ENCODE measurements at places on chromosomes 3 and 15.

DNA sequence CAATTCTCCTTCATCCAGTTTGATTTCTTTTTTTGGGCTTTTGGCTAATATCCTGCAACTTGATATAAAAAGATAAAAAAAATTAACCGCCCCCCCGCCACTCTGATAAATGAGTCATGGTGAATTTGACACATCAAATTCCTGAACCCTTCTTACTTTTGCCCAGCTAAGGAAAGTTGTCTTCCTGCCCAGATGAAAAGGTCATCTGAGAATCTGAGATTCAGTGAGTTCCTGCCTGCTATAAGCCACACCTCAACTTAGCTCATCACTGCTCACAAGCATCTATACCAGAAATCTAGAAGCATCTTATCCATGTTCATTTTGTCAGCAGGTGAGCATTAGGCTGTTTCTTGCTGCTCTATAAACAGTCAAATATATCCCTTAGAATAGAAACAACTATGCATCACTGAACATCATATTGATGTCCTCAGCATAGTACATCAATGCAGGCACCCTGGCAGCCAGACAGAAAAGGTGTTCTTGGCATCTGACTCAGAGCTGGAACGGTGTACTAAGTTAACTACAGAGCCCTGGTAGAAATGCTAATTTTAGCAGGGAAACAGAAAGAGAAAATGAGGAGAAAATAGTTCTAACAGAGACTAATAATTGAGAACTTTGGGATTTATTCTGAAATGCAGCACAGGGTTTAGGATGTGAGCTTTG, 77.1 kb downstream of the SEMA6D start:
- no peak for DNase-seq

DNA sequence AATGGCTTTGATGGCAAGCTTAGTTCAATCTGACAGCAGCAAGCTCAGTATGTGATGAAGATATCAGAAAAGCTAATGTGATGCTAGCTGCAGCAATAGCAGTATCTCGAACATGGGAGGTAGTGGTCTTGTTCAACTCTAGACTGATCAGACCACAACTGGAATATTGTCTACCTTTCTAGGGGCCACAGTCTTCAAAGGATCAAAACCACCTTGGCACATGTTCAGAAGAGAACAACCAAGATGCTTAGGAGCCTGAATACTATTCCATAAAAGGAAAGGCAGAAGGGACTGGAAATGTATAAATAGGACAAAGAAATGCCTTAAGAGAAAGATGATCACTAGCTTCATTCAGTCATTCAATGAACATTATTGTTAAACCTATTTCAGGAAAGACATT, 2.3 kb downstream of the C3orf70 start:
- DNase-seq, result no peak

- no peak for DNase-seq
Observed at GRCh38 chr15:79233236-79233635, 49.3 kb upstream of the ANKRD34C start.

GRCh38 chr15:31495281-31495680, 168.6 kb downstream of the KLF13 start:
- DNase-seq, result no peak

GRCh38 chr15:77023576-77024272, 28.8 kb downstream of the PSTPIP1 start:
- DNase-seq, result no peak

DNA sequence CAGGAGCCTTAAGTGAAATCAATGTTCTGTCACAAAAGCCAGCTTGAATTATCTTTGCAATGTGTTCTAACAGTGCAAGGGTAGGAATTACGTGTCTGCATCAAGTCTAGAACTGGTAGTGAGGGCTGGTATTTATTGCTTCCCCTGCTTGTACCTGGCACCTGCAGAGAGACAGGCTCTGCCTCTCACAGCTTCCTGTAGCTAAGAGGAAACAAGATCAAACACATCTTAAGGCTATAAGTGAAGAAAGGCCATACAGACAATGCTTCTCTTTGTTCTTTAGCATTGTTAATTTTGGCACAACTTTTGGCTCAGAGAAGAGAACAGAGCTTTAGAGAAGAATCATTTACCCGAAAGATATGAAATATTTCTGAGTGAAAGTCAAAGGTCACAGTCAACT, 479.9 kb downstream of the GRM7 start:
- DNase-seq, result no peak

DNA sequence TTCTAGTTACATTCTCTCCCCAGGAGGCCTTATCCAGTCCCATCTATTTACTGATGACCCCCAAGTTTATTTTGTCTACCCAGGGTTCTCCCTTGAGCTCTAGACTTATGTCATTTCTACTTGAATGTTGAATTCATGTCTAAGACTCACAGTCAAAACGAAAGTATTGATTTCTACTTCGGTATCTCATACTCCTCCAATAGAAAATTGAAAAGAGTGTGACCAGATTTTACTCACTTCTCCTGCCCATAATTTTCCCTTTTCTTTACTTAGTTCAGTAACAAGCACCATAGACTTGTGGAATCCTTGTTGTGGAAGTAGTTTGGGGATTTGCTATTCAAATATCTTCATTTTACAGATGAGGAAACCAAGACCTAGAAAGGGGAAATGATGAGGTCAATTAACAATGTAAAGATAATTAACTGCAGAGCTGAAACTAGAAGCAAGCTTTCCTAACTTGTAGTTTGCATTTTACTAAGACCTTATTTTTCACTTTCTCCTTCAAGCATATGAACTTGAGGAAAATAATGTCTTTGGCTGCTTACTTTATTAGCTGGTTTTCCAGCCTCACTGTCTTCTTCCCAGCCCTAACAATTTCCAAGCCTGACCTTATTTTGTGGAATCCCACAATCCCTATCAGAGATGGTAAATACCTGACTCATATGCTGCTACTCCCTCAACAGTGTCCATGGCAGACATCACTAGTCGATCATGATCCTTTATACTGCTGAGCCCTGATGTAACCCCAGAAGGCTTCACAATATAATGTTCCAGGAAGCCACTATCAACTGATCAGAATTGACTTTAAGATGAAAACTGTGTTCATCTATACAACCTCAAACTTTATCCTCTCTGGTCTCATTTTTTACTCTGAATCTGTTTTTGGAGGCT, 123.9 kb upstream of the AGBL1 start:
- no peak for DNase-seq

GRCh38 chr3:49173792-49174170, 2.4 kb downstream of the KLHDC8B start:
- DNase-seq, result no peak

DNA sequence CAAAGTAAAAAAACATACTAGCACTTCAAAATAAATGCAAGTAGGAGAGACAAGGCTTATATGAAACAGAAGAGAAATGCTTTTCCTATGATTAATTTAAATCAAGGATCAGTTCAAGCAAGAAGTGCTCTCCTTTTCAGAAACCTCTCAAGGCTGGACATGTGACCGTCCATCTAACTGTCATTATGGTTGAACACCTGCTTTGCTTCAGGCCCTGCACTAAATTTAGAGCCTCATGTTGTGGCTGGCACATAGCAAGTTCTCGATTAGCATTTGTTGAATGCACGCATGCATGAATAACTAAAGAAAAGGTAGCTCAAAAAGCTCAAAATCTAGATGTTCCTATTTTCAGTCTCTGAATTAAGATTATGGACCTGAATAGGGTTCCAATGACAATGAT, 82.0 kb downstream of the SV2B start:
- no peak for DNase-seq

- DNase-seq, result no peak
Observed at GRCh38 chr3:54008744-54009143, 113.6 kb upstream of the CACNA2D3 start.

- DNase-seq, result no peak
Observed at GRCh38 chr3:11713171-11713570, 69.5 kb upstream of the VGLL4 start.

GRCh38 chr3:140187656-140188221, 252.8 kb downstream of the CLSTN2 start:
- DNase-seq, result no peak

DNA sequence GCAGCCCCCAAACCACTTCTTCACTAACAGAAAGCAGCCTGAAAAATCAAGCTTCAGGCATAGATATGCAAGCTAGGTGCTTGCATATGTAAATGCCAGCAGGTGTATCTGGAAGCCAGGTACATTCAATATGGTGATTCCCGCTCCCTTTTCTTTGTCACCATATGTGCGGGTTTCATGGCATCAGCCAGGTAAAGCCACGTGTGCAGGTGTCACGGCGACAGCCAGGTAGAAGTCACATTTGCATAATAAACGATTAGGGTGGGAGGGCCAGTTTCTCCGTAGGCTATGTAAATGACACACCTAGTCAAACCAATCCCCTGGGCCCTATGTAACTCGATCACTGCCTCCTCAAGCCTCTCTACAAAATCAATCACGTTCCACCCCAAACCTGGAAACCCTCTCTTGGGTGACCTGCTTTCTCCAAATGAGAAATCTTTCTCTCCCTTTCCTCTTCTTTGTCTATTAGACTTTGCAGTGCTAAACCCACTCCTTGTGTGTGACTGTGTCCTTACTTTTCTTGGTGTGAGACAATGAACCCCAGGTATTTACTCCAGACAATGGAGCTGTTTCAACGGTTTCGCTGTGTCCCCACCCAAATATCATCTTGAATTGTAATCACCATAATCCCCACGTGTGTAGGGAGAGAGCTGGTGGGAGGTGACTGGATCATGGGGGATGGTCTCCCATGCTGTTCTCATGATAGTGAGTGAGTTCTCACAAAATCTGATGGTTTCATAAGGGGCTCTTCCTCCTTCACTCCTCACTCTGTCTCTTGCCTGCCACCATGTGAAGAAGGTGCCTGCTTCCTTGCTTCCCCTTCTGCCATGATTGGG, 44.6 kb downstream of the ONECUT1 start:
- no peak for DNase-seq

DNA sequence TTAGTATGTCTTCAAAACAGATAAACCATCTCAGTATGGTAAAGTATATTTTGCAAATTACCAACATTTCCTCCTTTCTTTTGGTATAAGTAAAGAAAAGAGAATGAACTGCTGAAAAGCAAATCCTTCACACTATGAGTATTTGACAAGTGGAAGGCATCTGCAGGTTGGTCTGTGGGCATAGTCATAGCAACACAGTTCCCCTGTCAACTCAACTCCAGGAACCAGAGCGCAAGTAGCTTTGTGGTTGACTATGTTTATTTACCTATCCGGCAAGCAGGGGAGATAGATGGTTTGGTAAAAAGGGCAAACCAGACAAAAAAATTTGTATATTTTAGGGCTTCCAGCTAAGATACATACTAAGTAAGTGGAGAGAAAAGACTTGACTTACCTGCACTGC, 88.3 kb upstream of the PPIB start:
- no peak for DNase-seq

DNA sequence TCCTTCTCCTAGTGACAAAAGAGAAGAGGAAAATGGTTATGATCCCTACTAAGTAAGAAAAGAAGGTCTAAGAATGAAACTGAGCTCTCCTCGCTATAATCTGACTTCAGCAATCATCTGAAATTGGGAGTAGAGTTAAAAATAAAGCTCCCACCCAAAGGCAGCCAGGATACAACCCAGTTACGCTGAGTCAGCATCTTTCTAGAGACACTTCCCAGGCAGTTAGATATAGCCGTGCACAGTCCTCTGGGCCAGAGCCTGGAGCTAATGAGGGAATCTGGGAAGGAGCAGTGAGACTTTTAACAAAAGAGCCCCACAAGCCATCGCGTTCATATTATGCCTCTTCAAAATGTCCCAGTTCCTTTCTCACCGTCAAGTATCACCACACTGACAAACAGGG, 39.1 kb upstream of the SETMAR start:
- DNase-seq, result no peak

GRCh38 chr3:24428481-24428880, 66.2 kb downstream of the THRB start:
- DNase-seq, result no peak

DNA sequence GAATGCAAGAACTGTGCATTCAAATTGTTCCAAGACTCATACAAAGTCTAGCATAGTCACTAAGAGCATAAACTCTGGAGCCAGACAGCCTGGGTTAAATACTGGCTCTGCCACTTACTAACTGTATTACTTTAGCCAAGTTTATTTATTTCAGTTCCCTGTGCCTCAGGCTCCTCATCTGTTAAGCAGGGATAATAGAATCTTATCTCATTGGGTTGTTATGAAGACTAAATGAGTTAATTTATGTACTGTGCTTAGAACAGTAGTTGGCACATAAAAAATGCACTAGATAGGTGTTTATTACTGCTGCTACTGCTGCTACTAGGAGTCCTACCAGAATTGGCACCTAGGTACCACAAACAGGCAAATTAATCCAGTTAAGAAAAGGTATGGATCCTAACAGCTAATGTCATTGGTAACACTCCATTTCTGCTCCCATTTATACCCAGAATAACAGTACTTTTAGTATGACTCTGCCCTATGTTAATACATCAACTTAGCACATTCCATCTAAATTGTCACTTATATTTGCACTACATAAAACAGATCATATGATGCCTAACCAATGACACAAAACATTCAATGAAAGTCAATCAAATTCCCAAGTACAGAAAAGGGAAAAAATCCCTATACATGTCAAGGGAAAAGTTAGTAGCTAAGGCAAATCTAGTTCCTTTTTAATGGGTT, 45.7 kb downstream of the GSK3B start:
- DNase-seq, result no peak

DNA sequence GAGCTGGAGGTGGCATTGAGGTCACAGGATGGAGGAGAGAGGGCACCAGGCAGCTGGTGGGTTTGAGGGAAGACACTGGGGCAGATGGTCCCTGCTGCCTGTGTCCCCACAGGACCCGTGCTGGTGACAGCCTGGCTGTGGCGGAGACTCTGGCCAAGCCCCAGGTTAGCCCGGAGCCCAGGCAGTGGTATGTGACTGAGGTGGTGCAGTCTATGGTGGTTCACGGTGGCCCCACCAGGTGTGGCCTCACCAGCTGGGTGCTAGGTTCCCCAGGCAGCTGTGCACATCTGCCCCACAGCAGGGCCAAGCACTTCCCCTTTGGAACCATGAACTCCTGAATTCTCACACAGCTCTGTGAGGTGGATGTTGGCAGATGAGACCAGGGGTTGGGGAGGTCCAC, 15.4 kb downstream of the PLXNA1 start:
- DNase-seq, result no peak

DNA sequence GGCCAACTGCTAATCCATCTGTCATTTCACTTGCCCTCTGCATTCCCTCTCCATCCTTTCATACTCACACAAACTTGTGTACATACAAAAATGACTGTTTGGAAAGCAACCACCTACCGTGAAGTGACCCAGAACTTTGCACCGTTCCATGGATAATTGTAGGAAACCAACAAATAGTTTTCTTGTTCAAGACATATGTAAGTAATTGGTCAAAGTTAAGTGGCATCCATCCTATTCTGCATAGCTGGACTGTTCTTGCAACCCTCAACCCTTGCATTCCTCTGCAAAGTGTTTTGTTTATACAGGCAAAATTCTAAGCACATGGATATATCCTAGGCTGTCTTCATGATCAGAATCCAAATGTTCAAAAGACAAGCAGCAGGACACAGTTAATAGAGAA, 592.5 kb downstream of the MECOM start:
- no peak for DNase-seq
